ENCODE measurements at places on chromosomes 16 and 17.

- no peak for DNase-seq
These were observed 198.6 kb downstream of the AXIN2 start for GRCh38 chr17:65362826-65363225.

GRCh38 chr16:12881740-12882139 is 19.7 kb upstream of the SHISA9 start:
- DNase-seq, result no peak

DNA sequence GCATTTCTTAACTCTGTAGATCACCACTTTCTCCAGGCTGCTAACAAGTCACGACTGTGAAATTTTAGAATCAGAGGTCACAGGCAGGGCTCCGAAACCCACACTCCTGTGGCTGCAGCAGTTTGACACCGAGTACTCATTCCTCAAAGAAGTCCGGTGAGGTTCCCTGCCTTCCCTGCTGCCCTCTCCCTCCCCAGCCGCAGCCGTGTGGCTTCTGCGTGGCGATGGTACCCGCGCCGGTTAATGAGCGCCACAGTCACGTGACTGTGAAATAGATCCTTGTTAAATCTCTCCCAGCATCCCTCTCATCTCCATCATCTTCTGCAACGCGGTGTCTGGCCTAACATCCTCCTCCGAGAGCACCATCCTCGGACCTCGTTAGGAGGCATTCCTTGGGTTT is 65.2 kb upstream of the ENDOV start:
- no peak for DNase-seq

DNA sequence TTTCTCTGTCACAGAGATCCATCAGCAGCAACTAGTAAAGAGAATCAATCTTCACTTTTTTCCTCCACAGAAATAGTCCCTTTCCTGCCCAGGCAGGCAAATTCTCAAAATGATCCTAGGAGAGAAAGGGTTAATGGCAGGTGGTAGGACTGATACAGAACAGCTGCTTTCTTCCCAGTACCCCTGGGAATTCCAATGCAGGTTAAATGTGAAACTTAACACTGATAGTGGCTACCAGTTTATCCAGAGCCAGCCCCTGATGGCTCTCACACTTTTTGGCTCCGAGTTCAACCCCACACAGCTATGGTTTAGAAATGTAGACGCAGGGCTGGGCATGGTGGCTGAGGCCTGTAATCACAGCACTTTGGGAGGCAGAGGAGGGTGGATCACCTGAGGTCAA is 22.2 kb downstream of the MARVELD3 start:
- no peak for DNase-seq

GRCh38 chr17:29066606-29067005 is 23.7 kb downstream of the PIPOX start:
- DNase-seq, result no peak

DNA sequence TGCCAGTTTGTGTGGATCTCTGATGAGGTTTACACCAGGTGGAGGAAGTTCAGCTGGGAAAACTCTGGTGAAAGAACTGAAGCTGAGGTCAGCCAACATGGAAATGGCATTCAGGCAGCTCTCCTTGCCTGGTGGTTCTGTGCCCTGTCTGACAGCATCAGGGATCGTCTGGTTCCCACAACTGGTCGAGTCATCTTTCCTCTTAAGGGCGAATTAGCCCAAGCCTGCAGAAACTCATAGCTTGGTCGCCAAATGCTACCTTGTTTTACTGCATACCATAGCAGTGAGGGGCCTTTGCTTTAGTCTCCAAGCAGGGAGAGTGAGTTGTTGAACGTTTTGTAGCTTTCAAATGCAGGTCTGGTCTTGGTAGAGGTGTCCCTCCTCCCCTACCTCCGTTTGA is 7.2 kb downstream of the PLCG2 start:
- DNase-seq, result no peak

DNA sequence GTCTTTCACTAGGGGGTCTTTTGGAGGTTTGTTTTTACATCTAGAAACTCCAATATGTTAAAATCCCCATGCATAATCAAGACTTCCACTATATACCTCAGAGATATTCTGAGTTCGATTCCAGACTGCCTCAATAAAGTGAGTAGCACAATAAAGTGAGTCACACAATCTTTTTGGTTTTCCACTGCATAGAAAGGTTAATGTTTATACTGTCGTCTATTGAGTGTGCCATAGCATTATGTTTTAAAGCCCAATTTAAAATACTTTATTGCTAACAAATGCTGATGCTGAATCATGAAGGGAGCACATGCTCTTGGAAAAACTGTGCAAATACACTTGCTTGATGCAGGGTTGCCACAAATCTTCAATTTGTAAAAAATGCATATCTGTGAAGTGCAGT is 227.5 kb upstream of the ZFHX3 start:
- no peak for DNase-seq

DNA sequence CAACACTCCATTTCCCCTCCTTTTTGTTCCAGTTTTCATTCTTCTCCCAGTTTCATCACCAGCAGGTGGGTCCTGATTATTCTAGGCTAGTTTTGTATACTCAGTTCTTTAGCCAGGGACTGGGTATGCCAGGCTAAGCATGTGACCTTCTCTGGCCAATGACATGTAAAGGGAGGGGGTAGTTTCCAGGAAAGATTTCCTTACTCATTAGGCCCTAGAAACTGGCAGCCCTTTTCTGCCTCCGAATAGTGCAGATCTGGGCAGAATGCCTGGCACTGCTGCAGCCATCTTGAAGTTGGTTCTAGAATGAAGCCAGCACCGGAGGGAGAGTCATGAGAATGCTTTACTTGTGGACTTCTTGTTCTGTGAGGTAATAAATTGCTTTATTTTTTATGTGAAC is 126.9 kb upstream of the AXIN2 start:
- DNase-seq, result no peak

GRCh38 chr16:9039210-9039609 is 52.2 kb upstream of the HAPSTR1 start:
- no peak for DNase-seq

GRCh38 chr17:66290101-66290722 is 12.2 kb upstream of the PRKCA start:
- DNase-seq, result no peak

- no peak for DNase-seq
These were observed 31.1 kb upstream of the DNAH17 start for GRCh38 chr17:78608122-78608803.

DNA sequence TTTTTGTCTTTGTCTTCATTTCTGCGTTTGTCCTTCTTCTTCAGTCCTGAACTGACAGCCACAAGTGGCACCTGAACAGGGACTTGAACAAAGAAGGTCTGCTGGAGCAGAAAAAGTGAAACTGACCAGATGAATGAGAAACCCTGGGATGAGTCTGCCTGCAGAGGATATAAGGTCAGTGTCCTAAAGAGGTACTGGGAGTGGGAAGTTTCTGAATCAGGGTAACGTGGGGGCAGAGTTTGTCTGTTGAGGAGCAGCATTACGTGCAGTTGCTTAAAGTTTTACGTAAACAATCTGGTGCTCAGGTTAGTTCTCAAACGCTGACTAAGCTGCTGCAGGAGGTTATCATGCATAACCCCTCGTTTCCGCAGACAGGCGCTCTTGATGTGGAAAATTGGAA is 2057.6 kb downstream of the TP53TG3F start:
- DNase-seq, result no peak

- DNase-seq, result no peak
These were observed 65.3 kb upstream of the NOL11 start for GRCh38 chr17:67652433-67652832.

DNA sequence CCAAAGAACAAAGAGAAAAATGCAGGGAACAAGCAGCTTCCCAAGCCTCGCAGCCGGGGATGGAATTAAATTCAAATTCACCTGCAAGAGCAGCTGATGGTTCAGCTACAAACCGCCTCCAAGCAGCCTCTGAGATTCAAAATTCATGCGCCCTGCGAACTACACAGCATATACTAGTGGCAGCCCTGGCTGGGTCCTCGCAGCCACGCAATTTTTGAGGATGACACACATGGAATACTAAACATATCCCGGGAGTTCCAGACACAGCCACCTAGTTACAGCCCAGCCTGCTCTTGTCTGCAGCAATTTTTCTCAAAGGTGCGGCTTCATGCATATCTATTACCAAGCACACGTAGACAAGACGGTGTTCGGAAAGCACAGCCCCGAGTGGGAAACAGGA is 35.9 kb upstream of the KIFC3 start:
- DNase-seq, result no peak

DNA sequence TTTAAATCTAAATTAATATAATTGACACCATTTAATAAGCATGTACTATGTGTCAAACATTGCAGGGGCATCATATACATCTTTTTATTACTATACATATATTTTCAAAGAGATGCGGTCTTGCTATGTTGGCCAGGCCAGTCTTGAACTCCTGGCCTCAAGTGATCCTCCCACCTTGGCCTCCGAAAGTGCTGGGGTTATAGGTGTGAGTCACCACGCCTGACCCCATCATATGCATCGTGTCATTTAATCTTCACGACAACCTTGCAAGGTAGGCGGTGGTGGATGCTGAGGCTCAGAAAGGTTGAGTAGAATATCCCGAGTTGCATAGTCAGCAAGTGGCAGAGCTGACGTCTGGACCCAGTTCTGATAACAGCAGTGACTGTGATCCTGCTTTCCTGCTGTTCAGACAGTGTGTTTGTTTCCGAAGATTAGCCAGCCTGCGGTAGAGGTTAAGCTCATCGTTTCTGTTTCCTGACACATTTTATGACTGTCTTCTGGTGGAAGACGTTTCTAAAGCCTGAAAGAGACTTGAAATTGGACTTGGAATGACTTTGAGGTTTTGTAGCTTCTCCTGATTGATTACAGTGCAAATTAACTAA is 316.6 kb downstream of the SNX29 start:
- DNase-seq, result no peak

- peak; percentile 57 for DNase-seq
These were observed 3.1 kb downstream of the RAB11FIP4 start for GRCh38 chr17:31394544-31394943.

DNA sequence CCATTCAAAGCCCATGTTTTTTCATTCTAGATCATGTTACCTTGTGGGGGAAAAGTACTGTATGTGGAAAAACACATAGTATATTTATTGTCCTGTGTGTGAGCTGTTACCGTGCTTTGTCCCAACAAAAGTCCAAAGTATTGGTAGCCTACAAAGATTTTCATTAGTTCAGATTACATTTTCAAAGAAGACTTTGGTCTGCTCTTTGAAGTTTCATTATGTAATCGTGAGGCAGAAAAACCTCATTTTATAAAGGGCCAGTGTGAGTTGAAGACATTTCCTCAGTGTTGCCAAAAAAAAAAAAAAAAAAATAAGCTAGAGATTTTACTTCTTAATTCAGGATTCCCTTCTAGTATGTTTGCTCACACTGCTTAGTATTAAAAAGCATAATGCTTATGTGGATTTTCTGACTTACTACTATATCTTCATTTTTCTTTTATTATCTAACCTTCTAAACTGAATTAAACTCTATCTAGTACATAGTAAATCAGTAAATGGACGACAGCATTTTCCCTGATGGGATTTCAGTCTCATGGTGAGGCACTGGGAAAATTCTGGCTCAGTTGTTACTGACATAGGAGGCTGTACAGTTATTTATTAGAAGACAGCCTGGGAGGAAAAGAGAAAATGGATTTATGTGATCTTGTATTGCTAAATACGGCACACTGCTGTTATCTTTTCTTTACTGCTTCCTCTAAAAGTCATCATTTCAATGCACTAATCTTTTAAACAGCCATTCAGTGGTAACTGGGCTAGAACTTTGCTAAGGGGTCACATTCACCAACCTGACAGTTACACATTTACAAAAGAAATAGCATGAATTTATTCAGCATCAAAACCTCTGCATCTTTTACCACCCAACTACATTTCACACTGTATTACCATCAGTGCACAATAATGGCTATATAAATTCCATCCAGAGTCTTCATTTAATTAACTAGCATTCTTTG is 100.6 kb downstream of the STXBP4 start:
- no peak for DNase-seq

DNA sequence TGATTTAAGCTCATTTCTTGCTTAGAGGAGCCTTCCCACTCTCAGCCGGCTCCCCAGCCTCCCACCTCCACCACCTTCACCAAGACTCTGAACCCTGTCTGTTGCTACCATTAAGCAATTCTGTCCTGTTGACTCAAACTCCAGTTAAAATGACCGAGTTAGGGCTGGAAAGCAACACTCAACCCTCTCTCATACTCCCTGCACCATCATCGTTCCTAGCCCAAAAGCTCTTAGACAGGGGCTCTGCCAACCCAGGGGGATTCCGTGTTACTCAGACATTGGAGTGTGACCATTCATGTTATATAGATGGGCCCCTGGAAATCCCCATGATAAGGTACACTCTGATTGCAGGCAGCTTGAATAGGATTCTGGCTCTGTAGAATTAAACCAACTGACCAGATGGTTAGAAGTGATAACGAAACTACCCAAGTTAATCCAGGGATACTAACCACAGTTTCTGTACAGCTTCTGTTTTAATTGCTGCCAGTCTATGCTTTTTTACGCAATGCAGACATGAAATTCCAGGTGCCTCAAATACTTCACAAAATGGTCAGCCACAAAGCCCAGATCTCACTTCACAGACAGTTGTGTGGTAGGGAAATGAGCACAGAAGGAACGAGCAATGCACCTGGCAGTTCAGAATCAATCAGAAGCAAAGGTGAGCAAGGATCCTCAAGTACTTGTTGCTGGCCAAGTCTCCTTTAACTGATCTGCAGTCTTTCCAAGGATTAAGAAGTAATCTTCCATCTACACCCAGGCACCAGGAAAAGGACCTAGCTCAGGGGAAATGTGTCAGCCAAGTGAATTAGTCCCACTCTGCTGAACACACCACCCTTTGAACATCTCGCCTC is 2.1 kb downstream of the SSTR2 start:
- peak; percentile 25 for DNase-seq

DNA sequence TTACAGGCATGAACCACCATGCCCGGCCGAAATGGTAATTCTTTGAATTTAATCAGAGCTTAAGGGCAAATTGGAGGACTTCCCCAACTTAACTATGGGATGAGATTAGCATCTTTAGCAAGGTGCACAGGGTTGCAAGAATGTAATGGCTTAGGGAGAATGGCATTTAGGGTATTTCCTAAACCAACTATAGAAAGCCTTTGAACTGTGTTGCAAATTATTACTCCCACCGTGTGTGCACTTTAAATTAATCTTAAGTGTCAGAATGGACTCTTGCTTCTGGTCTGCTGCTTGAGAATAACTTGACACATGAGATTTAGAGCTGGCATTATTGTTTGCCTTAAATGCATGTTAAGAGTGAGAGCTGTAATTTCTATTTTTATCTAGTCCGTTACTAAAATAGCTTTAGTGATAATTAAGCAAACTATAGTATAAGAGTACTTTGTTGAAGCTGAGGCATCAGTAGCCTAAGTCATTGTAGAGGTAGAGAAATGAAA is 59.8 kb downstream of the TUBD1 start:
- DNase-seq, result no peak

DNA sequence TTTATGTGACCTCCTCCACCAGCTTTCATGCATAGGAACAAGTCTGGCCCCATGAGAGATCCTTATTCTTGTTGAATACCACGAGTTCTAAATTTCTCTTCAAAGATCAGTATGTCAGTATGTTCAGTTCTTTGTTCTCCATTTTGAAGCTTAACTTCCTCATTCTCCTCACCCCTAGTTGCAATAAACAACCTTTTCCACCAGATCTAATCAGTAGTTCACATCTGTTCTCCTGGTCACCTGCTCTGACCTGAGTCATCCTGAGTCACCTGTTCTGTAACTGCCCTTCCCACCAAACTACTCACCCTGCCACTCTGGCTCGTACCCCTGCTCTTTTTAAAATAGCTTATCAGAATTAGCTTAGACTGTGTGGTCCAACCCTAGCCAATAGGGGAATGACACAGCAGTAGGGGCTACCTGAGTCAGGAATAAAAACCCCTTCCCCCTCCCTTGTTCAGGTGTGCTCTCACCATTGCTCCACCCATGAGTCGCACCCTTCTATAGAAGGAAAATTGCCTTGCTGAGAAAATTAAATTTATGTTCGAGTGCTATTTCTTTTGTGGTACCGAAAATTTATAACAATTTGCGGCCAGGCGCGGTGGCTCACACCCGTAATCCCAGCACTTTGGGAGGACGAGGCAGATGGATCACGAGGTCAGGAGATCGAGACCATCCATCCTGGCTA is 94.6 kb downstream of the EMP2 start:
- DNase-seq, result no peak

All from activated naive CD8-positive, alpha-beta T cell treated with anti-CD3 and anti-CD28 coated beads, Interleukin-2, amount 50 U/mL, for 24 hours (primary cell).